ENCODE measurements at places on chromosomes 5 and 9.

- DNase-seq, result no peak
Measured at GRCh38 chr5:72212171-72212570, 104.9 kb downstream of the MAP1B start.

GRCh38 chr5:90982576-90982975 lies 400.5 kb downstream of the ARRDC3 start:
- DNase-seq, result no peak

GRCh38 chr5:6859023-6859422 lies 145.8 kb downstream of the TENT4A start:
- DNase-seq, result no peak

- no peak for DNase-seq
Measured at GRCh38 chr9:107690021-107690420, 200.5 kb upstream of the KLF4 start.

- DNase-seq, result no peak
Measured at GRCh38 chr9:7033076-7034045, 275.6 kb downstream of the KDM4C start.

GRCh38 chr9:107970726-107971125 lies 481.2 kb upstream of the KLF4 start:
- no peak for DNase-seq

DNA sequence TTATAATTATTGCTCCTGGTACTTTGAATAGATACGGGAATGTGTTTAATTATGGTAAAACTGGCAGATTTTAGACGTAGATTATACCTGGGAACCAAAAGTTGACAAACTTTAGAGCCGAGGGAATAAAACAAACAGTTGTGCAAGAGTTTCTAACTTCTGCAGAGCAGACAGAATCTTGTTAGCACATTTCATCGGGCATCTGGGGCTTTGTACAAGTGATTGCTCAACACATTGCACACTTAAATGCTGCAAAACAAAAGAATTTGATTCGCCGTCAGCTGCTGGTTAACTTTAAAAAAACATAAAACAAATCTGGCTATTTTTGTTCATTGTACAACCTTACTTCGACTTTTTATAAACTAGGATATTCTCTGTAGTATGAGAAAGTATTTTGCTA lies 398.1 kb downstream of the MAN2A1 start:
- no peak for DNase-seq

- DNase-seq, result no peak
Measured at GRCh38 chr9:71824257-71824656, 55.9 kb upstream of the CEMIP2 start.

- DNase-seq, result no peak
Measured at GRCh38 chr9:86376016-86376415, 21.8 kb upstream of the TUT7 start.

GRCh38 chr5:52469835-52470234 lies 317.9 kb upstream of the ITGA1 start:
- no peak for DNase-seq

DNA sequence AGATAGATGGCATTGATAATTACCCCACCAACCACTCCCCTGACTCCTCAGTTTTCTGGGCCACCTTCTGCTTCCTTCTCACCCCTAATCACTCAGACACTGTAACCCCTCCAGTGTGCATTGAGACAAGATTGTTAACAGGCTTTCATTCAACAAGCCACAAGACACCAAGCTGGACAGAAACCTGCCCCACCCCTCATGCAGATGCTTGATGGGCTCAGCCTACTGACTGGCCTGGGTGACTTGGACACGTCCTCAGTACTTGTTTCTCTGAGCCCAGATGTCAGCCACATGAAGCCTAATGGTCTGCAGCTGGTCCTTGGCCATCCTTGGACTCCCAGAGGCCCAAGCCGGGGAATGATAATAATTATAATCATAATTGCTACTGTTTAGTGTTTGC lies 71.4 kb upstream of the SMIM23 start:
- DNase-seq, result no peak

- DNase-seq, result no peak
Measured at GRCh38 chr5:4879693-4880303, 260.3 kb upstream of the ADAMTS16 start.

DNA sequence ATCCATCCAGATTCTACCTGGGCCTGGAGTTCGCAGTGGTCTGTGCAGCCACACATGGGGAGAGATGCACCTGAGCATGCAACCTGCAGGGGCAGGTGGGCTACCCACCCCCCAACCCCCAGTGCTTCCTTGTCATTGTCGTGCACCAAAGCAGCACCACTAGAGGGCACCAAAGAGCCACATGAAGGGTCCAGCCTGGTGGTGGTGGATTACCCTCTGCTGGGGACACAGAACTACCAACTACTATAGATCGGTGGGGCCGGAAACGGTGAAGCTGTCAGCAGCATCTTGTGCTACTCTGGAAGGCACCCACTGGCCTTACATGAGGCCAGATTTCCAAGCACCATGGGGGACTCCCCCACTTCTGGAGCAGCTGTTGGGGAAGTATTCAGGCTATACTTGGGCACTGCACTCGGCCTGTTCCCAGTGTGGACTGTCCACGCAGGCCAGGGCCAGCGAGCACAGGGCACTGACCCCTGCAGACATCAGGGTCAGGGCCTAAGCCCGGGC lies 60.2 kb upstream of the TBC1D2 start:
- no peak for DNase-seq

GRCh38 chr5:82360022-82360421 lies 81.9 kb upstream of the RPS23 start:
- no peak for DNase-seq

DNA sequence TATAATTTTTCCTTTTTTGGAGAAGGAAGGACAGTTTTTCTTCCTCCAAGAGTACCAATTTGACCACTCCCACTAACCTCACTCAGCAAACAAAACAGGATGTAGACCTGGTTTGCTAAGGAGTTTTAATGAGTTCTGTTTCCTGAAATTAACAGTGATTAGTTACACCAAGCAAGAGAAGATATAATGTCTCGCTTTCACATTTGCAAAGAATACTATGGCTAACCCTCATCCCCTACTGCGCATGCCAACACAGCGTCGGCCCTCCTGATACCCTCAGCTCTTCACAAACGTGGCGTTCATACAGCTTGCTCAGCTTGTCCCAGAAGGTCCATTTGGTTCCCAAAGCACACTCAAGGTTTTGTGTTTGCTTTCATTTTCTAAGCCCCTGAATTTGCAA lies 41.9 kb upstream of the IPPK start:
- DNase-seq, result no peak

GRCh38 chr5:71905834-71906711 lies 187.0 kb downstream of the CARTPT start:
- DNase-seq, result no peak

GRCh38 chr9:25948182-25948581 lies 269.9 kb upstream of the TUSC1 start:
- DNase-seq, result no peak

DNA sequence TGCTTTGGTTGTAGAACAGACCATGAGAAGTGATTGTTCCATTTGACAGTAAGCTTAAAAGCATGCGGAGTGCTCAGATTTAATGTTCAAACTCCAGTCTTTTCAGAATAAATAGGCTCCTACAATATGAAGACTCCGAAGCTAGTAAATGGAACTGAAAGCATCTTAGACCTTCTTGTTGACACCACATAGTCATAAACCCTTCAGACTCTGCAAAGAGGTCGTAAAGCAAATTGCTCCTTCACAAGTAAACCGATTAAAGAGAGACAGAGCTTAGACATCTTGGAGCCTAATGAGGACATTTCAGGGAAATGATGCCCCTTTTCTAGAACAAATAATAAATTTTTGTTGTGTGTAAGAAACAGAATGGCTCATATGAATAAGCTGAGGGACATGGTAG lies 511.0 kb upstream of the RIOK2 start:
- no peak for DNase-seq

GRCh38 chr5:14234204-14234603 lies 91.1 kb downstream of the TRIO start:
- no peak for DNase-seq

- DNase-seq, result no peak
Measured at GRCh38 chr5:82421119-82421518, 143.0 kb upstream of the RPS23 start.
